ENCODE measurements at places on chromosomes 1 and 21. TPM values are rescaled to one million over a fixed set of nuclear protein-coding genes. Genes with fewer than 3 reads are reported as not detected.

- no peak for DNase-seq
Measured at GRCh38 chr1:154206196-154206595, at the start of gene CFAP141. CFAP141 (minus strand) TSS chr1:154206333; CDS start chr1:154206307, 26 bp downstream.

GRCh38 chr1:152871731-152872126 is 6.4 kb upstream of the SMCP start:
- DNase-seq: no peak

GRCh38 chr1:164610538-164611222 is 51.7 kb downstream of the PBX1 start:
- no peak for DNase-seq

GRCh38 chr1:210627755-210628154 is 299.1 kb downstream of the HHAT start:
- peak; percentile 11 for DNase-seq

- DNase-seq: no peak
Measured at GRCh38 chr1:228366866-228367741, 39.5 kb downstream of the TRIM11 start.

GRCh38 chr1:7322283-7322785 is 448.8 kb upstream of the VAMP3 start:
- no peak for DNase-seq

GRCh38 chr1:40925834-40926410 is 53.6 kb upstream of the CTPS1 start:
- no peak for DNase-seq

The RPE65 gene
- polyA plus RNA-seq: not detected

DNA sequence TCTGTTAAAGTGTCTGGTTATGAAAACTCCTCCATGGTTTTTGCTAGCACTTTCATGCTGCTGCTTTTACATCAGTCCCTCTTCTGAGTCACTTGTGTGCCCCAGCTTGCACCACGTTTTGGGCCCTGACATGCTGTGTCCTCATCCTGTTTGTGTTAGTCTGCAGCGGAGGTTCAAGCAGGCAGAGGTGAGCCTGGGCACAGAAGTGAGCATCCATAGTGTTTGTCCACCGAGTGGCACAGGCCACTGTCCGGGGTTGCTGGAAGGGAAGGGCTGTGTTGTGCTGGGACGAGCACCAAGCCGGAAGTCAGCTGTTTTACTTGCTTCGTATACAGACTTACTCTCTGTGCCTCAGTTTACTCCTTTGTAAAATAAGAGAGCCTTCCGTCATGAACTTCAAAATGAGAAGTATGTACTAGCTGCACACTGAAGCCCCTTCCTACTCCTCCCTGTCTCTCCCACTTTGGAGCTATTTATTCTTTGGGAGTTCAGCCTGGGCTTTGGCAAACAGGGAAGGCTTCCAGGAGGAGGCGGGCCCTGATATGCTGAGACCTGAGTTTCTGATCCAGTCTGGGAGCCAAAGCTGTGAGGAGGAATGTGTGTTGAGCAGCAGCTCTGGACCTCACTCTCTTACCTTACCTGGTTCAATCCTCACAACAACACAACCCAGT is 10.7 kb upstream of the LAPTM5 start:
- DNase-seq: no peak

DNA sequence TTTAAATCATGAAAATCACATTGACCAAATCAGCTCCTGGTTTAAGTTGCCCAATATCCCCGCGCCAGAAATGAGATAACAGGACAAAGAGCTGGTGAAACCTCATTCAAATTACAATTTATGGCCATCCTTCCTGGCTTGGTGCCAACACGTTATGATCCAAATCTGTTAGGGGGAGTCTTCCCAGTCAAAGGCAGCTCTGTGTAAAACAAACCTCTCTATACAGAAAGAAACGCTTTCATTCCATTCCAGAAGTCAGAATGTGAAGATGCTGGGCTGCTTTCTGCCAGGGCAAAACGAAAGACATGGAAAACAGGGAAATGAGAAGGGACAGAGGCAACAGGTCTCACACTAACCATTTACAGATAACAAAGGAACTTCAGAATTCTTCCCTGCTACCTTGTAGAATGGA is 53.5 kb upstream of the TIAM1 start:
- DNase-seq: no peak

The ACKR1 gene
- not detected for polyA plus RNA-seq

DNA sequence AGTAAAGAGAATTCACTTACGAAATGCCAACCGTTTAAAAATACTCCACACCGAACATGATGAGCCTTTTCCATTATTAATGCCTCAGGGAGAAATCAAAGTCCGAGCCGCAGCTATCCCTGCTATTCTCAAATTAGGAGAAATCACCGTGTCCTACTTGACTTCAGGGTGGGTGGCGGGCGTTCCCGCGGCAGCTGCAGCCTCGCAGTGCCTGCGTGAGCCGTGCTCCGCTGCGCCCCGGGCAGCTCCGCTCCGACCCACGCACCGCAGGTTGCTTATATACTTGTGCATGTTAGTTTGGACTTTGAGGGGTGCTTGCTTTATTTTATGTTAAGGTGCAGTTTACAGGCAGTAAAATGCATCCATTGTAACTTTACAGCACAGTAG is 35.6 kb upstream of the PCBP3 start:
- DNase-seq: no peak

- DNase-seq: no peak
Measured at GRCh38 chr1:107047602-107048001, 8.9 kb upstream of the PRMT6 start.

DNA sequence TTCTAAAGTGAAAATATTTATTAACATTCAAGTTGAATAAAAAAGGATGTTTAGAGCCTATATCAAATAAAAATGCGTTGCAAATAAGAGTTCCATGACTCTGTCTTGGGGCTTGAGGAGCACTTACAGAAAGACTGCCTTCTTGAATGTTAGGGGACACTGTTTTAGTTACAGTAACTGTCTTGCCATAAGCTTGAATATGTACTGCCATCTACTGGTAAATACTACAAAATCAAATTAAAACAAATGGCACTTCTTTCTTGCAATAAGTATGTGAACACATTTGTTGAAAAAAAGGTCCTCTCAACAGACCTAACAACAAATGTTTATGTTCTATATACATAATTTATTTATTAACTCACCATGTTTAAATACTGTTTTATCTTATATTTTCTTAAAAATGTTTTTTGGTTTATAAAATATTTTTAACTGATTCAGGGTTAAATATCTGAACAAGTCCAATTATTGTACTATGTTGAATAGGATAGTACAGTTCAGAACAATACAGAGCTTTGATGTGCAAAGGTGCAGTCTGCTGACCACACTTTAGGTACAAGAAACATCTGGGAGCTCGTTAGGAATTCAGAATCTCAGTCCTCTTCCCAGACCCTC is 199.5 kb downstream of the LRRIQ3 start:
- DNase-seq: no peak

DNA sequence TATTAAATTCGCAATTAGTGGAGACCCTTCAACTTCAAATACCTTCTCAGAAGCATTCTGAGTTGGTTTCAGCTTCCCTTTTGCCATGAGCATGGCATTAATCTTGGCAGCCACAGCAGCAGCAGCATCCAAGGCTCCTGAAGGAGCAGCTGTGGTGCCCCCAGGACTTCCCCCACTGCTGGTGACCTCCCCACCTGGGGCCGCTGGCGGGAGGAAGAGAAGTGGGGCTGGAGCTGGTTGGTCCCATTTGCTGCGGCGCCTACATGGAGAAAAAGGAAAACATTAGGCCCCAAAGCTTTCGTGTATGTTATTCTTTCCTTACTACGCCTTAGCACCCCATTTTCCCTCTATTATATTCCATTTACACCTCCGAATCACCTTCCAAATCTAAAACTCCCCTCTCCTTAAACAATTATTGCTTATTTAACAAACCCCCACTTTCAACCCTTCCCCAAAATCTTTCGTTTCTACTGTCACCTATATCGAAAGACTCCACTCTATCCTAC is 569 bp downstream of the KHDC4 start:
- DNase-seq: no peak

- DNase-seq: no peak
Measured at GRCh38 chr1:53362851-53363642, 35.2 kb upstream of the LRP8 start.

DNA sequence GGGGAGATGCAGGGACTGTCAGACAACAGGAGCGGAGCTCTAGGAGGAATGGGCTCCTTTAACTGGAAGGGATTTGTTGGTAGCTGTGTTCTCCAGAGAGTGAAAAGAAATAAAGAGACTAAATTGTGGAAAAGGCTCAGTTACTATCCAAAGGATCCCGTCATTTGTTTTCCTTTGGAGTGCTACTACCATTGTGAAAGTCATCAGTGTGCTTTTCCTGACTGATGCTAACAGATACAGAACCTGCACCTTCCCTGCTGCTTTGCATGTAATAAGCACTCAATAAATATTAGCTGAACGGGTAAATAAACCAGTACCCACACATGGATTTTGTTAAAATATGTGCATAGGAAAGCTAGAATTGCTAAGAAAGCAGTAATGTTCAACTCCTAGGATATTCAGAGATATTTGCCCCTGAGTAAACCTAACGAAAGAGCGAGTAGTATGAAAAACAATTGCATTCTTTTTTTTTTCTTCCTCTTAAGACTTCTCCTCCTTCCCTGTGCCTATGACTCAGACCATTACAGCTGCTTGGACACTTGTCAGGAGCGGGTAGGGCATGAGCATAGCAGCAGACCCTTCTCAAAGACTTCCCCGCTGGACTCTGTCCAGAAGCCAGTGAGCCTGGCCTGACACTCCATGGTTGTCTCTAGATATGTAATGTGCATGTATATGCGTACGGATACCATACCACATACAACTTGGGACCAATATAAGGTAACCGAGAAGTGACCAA is 41.7 kb downstream of the PTGFRN start:
- DNase-seq: peak; percentile 18

DNA sequence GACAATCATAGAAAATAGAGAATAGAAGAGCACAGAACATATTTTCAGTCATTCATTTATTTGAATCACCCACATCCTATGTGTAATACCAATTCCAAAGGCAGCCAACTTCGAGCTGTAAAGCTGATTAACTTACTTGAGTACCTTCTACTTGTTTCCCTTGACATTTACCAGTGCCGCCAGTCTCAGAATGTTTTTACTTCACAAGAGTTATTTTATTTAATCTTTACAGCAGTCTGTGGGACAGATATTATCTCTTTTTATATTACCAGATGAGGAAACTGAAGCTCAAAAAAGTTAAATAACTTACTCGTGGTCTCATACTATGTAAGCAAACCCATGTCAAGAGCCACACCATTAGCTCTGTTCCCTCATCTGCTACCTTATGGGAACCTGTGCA is 56.6 kb downstream of the FGGY start:
- DNase-seq: no peak

DNA sequence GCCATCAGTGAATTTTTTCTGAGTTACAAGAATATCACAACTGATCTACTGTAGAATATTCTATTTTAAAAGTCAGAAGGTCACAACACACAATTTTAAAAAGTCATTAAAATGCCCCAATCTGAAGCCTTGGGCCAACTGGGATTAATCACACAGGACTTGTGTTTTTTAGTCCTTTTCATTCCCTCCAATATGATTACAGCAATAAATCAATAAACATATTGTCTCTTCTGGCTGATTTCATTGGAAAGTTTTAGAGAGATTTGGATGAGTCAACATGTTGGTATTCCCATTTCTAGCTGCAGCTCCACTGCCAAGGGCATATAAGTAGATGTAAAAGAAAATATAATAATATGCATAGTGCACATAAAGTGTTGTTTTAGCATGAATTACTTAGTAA is 85.8 kb downstream of the NIBAN1 start:
- peak; percentile 39 for DNase-seq

DNA sequence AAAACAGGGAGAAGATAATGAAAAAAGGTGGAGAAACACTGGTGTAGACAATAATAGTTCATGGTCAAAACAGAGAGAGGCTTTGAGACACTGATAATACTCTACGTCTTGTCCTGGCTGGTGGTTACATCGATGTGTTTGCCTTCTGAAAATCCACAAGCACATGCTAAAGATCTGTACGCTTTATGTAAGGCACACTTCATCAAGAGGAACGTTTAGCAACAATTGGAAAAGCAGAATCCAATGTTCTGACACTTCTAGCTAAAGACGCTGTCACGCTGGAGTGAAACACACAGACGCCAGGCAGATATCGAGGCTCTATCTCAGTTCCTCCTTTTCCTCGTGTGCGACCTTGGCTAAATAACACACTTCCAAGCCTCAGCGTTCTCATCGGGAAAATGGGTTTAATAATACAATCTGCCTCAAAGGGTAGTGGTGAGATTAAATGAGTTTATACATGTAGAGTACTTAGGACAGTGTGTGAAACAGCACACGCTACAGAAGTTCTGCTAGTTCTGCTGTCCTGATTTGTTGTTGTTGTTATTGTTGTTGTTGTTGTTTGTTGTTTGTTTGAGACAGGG is 386.1 kb downstream of the SETD4 start:
- no peak for DNase-seq

DNA sequence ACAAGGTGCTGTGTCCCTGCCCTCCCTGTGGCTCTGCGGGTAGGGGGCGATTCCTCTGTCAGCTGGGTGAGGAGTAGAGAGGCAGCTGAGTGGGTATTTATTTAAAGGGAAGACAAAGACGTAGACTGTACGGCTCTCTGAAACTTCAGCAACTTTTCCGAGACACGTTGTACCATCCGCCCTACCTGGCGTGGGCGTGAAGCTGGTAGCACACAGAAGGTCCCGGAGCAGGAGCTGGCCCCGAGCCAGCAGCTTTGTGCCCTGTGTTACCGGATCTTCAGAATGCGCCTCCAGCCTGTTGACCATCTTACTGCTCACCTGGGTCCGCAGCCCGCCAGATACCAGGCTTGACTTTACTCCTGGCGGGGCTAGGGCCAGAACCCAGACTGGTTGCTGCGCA is 34.9 kb downstream of the PRKCZ start:
- no peak for DNase-seq

The CHODL gene
- polyA plus RNA-seq: not detected
